NCI-H187 treated with DMSO at 0.1 percent for 48 hours (cell line): ENCODE measurements at places on chromosomes 7 and 10.

DNA sequence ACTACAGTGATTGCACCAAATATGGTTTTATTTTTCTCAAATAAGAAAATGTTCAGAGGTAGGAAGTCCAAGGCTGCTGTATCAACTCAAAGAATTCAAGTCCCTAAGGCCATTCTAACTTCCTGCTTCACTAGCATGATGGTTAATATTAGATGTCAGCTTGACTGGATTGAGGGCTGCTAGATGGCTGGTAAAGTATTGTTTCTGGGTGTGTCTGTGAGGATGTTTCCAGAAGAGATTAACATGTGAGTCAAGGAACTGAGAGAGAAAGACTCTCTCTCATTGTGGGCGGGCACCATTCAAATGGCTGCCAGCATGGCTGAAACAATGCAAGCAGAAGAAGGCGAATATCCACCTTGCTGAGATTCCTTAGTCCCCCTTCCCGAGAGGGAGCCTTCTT is 77.4 kb upstream of the NRBF2 start:
- DNase-seq: no peak

DNA sequence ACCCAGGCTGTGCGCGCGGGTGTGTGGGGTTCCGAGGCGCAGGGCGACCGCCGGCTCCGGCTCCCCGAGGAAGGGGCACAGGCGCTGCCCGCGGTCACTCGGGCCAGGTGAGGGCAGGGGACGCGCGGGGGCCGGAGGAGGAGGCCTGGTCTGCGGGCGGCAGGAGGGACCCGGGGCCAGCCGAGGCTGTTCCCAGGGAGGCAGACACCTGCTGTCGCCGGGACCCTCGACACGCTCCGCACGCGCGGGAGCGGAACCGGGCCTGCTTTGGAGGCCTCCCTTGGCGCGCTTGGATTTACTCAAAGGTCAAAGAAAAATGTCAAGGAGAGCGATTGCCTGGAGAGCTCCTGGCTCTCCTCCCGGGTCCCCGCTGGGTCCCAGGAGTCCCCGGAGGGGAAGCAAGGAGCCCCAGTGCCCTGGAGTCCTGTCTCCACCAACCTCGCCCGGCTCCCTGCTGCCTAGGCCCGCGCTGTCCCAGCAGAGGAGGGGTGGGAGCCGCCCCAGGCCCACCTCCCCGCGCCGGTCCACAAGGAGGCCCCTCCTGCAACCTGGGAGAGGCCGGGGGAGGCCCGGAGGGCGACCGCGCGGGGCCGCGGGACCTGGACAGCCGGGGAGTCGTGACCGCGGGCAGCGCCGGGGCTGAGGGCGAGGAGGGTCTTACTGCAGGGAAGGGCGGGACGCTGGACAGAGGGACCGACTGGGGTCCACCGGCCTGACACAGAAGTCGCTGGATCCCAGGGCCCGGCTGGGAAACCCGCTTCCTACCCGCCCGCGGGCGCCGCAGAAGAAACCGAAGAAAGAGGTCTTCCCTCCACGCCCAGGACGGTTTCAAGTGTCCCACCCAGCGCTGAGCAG is 348.9 kb downstream of the DNAJB6 start:
- DNase-seq: no peak

DNA sequence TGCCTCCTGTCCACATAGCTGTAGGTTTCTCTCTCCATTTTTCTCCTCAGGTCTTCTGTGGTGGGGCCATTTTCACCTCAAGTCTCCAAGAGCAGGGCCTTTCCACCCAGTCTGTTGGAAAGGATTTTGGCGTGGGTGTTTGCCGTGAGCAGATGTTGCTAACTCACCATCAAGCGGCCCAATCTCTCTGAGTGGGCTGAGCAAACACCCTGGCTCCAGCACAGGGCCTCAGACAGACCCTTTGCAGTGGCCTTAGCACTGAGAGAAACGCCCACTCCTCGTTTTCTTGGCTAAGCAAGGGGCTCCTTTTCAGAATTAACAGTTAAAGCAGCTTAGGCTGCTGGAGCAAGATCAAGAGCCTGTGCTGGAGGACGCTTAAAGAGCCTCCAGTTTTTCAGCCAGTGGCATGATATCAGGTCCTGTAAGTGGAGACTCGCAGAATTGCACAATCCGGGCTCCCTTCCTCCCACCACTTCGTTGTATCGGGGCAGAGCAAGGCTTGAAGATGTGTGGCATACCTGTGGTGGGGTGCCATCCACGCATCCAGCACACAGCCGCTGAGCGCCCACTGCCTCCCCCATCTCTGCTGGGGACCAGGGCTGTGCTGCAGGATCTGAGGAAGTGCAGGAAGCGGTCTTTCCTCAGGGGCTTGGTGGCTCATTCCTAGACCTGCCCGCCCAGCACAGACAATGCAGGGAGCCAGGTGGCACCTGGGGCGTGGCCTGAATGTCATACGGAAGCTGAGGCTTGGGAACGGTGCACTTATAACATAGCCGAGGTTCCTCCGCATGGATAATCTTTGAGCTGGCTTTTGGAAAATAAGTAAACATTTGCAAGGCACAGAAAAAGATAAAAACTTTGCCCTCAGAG is 142.7 kb downstream of the ADARB2 start:
- peak; percentile 6 for DNase-seq

GRCh38 chr10:100184840-100185239 is 989 bp downstream of the ERLIN1 start:
- DNase-seq: no peak
